ENCODE measurements at places on chromosomes 4 and X. TPM values are rescaled to one million over a fixed set of nuclear protein-coding genes. Genes with fewer than 3 reads are reported as not detected.

DNA sequence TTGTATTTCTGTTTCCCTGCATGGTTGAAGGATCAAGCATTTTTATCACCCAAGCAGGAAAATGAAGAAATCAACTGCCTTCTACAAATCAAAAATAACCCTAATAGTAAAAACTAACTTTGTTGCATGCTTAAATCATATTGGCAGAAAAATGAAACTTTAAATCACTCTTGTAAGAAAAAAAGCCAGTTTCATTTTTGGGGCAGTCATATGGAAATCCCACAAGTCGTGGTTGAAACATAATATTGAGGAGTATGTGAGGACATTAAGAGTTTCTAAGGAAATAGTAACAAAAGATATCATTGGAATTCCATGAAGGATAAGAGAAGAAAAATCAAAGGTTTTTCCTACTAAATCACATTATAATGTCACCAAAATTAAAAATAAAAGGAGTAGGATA is 8.4 kb downstream of the TEC start:
- H3K27me3 ChIP-seq = no peaks in the 10 kb centered on the region
- no peak overlapping the region for H3K27ac ChIP-seq
- peaks cover 8% of the 10 kb centered on the region for H3K4me1 ChIP-seq

- H3K4me3 ChIP-seq = no peak overlapping the region
- no peak for DNase-seq
- no peaks in the 10 kb centered on the region for H3K36me3 ChIP-seq
Observed at GRCh38 chr4:149793459-149793858, 22.2 kb downstream of the IQCM start.

DNA sequence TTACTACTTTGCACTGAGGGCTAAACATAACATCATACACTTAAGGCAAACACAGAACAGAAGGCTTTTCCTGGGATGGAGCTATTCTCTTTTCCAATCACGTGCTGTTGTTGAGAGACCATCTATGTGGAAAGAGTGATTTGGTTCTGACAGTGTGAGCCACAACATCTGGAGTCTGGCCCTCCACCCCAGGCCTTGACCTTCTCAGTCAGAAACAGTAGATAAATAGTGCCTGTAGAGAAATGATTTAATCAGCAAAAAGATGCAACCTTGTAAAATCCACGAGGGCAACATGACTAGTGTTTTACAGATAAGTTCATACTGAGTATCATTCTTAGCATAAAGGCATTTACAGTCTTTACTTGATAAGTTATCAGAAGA is 10.8 kb upstream of the SFRP2 start:
- no peak for DNase-seq
- no peak overlapping the region for H3K27ac ChIP-seq
- peaks cover 39% of the 10 kb centered on the region for H3K27me3 ChIP-seq
- no peak overlapping the region for H3K4me3 ChIP-seq
- H3K36me3 ChIP-seq = no peaks in the 10 kb centered on the region

GRCh38 chr4:8473198-8473919 is 32.8 kb downstream of the TRMT44 start:
- no peaks in the 10 kb centered on the region for H3K27me3 ChIP-seq
- no peak overlapping the region for H3K4me3 ChIP-seq
- no peak overlapping the region for H3K27ac ChIP-seq
- no peak for DNase-seq
- H3K36me3 ChIP-seq = no peaks in the 10 kb centered on the region

DNA sequence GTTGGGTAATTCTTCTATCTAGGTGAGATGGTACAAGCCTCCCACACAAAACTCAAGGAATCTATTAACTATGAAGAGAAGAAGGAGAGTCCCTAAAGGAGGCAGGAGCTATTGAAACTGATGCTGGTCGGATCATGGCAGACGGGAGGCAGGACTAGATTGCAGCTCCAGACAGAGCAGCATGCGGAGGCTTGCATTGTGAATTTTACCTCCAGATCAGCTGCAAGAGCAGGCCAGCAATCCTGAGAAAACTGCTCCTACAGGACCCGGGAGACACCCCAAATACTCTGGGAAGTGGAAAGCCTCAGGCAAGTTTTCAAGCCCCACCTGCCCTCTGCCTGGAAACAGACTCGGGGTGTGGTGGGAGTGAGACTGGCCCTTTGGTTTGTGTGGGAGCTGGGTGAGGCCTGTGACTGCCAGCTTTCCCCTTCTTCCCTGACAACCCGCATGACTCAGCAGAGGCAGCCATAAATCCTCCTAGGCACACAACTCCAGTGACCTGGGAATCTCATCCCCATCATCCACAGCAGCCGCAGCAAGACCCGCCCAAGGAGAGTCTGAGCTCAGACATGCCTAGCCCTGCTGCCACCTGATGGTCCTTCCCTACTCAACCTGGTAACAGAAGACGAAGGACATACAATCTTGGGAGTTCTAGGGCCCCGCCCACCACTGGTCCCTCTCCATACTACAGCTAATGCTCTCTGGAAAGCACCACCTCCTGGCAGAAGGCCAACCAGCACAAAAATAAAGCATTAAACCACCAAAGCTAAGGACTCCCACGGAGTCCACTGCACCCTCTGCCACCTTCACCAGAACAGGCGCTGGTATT is 30.9 kb downstream of the GATB start:
- H3K27me3 ChIP-seq = no peaks in the 10 kb centered on the region
- DNase-seq = no peak
- H3K27ac ChIP-seq = no peak overlapping the region

The PGK1 gene
- 1,213 TPM for total RNA-seq

The SHISA3 gene
- 0.64 TPM for total RNA-seq

All from activated naive CD8-positive, alpha-beta T cell treated with anti-CD3 and anti-CD28 coated beads, Interleukin-2, amount 10 ng/mL, durations not matched to agents 7 days and 5 days (primary cell).